ENCODE measurements at places on chromosomes 1 and 21.

DNA sequence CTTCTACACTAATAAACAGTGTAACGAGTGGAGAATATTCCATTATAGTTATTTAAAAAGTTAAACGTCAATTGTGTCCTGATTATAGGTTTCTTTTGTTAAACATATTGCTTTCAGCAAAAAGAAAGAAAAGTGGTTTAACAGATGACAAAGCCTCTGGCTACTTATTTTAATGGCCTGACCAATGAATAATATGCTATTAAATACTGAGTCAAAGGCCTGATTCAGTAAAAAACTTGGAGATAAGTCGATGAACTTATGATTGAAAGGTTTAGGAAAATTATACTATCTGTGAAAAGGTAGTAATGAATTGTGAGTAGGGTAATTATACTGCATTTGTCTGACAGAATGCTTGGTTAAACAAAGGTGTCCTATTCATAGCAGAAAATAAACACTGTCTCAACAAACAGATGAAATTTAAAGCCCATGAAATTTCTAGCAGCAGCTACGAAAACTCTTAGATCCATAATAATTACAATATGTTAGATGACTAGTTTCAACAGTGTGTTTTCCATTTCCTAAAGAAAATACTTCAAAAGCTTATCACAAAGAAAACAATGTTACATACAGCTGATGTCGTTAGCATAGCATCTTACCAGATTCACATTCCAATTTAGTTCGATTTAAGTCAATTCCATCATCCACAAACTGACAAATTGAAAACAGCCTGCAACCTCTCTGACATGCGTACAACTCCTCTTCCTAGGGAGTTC, 6.2 kb downstream of the TMEM59 start:
- DNase-seq = no peak

- DNase-seq = peak; percentile 60
Observed at GRCh38 chr1:76951153-76951552, 83.9 kb downstream of the ST6GALNAC5 start.

- DNase-seq = no peak
Observed at GRCh38 chr1:245345191-245345884, 190.6 kb downstream of the KIF26B start.

DNA sequence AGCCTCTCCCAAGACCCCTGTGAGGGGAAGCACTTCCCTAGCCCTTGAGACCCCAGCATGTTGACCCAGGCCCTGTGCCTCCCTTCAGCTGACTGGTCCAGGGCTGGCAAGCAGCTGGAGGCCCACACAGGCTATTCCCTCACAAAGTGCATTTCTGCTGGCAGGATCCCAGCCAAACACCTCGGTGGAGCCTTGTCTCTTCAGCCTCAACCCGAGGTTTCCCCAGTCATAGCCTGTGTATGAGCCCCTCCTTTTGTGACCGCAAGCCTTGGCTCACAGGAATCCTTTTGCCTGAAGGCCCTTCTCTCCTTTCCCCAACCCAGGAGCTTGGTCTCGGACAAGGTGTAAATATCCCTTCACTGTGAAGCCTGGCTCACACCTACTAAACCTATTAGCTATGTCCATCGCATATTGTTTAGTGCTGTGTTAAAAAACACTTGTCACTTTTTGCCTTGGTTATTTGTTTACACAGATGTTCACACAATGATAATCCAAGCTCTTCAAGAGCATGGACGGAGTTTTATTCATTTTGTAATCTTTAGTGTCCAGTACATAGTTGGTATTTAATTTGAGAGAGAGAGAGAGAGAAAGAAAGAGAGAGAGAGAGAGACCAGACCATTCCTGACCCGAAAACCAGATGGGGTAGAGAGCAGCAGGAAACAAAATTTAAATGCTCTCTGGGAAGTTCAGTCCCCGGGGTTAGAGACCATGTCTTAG, 8.5 kb upstream of the CD247 start:
- DNase-seq = no peak

- DNase-seq = peak; percentile 10
Observed at GRCh38 chr1:208997726-208998312, 585.7 kb upstream of the CAMK1G start.

GRCh38 chr1:36203027-36203553, 21.2 kb upstream of the THRAP3 start:
- no peak for DNase-seq

All from fibroblast of villous mesenchyme (primary cell).